ENCODE measurements at places on chromosomes 1 and 21. TPM values are rescaled to one million over a fixed set of nuclear protein-coding genes. Genes with fewer than 3 reads are reported as not detected.

CLCNKA gene
- total RNA-seq, result not detected

CD1E gene
- not detected for total RNA-seq

CR1L gene
- total RNA-seq, result not detected

SPATA46 gene
- not detected for total RNA-seq

ETV3L gene
- total RNA-seq, result not detected

KIRREL1 gene
- total RNA-seq, result 110 TPM

Measured in epithelial cell of alveolus of lung (primary cell).